Effector memory CD8-positive, alpha-beta T cell (primary cell): ENCODE measurements at places on chromosomes 16 and 17.

DNA sequence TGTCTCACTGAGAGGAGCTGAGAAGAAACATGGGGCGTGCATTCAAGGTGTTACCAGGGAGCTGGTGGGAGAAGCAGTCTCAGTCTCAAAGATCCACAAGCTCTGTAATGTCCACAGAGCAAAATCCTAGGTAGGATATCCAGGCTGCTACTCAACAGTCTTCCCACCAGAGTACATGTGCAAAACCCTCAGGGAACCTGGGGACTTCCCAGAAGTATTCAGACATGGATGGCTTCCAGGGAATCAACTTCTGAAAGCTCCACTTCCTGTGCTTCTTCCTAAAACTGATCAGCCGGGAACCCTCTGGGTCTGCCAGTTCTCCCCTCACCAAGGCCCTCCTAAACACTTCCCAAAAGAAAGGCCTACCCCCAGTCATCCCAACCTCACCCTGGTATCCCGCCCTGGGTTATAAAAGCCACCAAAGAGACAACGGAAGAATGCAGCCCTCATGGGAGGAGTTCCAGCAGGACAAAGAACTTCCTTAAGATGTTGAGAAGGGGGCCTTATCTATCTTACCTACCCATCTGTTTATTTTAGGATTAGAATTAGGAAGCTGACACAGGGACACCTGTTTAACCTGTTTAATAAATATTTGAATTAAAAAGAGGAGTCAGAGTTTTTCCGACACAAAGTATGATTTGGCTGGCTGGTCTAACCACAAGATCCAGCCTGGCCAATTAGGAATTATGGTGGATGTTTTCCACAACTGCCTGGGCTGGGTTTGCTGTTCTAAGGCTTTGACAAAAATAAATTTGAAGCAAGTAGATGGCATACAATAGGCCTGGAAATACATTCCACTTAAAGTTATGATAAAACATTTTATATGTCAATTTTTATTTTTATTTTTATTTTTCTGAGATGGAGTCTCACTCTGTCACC, 37.0 kb downstream of the CUEDC1 start:
- DNase-seq: no peak

GRCh38 chr16:631808-632358, 1.1 kb downstream of the WFIKKN1 start:
- DNase-seq: no peak

- DNase-seq: no peak
These were observed 378.1 kb downstream of the HAPSTR1 start for GRCh38 chr16:9469512-9469911.

DNA sequence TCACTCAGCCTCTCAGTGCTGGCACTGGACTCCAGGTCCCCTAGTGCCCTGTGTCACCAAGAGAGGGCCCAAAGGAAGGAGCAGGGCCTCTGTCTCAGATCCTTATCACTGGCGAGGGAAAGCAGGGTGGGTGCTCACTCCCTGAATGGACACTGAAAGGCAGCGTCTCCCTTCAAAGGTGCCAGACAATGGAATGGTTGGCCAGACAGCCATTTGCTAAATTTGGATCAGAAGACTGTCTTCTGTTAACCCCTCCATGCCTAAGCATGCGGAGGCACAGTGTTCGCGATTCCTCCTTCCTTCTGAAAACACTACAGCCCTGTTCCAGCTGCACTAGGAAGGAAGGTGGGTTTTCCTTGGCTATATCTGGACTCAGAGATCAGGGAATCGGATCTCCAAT, 48.4 kb downstream of the SRCIN1 start:
- no peak for DNase-seq

GRCh38 chr16:5477251-5477650, 379.7 kb upstream of the EEF2KMT start:
- no peak for DNase-seq

DNA sequence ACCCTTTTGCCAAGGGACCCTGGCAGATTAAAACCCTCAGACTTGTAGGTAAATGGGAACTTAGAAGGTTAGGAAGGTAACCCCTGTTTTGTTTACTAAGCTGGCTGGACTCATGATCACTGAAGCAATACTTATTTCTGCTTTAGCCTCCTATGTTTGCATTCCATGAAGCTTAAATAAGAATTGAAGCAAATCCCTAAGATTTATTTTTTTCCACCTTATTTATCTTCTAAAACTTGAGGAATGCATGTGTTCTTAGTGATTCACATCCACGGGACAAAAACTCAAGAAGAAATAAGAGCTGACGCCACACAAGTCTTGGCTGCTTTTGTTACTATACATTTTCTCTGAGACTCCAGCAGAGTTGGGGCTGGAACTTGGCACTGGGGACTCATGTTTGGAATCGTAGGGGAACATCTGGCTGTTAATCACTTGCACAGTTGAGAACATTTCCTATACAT, 35.5 kb downstream of the CLUAP1 start:
- DNase-seq: no peak

DNA sequence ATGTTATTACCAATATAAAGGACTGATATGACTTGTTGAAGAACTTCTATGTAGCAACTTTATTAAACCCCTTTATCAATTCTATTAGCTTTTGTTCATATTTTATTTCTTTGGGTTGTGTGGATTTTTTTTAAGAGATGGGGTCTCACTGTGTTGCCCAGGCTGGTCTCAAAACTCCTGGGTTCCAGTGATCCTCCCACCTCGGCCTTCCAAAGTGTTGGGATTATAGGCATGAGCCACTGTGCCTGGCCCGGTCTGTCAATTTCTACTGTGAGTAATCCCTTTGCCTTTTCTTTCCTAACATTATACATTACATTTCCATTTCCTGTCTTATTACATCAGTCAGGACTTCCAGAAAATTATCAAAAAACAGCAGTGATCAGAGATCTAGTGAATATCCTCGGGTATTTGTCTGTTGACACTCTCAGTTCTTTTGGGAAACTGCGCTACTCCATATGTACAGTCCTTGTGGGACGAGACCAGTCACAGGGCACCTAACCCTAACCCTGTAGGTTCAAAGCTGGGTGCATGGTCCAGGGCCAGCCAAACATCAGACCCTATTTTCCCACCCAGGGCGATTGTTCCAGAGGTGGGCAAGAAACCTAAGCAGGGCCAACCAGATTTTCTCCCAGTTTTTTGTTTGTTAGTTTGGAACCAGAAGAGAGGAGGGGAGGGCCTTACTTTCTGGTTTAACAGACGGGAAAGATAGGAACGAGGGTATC, 1.7 kb upstream of the SLC47A1 start:
- DNase-seq: no peak

- DNase-seq: no peak
These were observed 6.5 kb upstream of the RBFOX3 start for GRCh38 chr17:79617304-79617703.

GRCh38 chr16:79328402-79329165, 272.0 kb downstream of the MAF start:
- DNase-seq: no peak

GRCh38 chr16:1471569-1472194, 3.1 kb downstream of the CLCN7 start:
- no peak for DNase-seq

DNA sequence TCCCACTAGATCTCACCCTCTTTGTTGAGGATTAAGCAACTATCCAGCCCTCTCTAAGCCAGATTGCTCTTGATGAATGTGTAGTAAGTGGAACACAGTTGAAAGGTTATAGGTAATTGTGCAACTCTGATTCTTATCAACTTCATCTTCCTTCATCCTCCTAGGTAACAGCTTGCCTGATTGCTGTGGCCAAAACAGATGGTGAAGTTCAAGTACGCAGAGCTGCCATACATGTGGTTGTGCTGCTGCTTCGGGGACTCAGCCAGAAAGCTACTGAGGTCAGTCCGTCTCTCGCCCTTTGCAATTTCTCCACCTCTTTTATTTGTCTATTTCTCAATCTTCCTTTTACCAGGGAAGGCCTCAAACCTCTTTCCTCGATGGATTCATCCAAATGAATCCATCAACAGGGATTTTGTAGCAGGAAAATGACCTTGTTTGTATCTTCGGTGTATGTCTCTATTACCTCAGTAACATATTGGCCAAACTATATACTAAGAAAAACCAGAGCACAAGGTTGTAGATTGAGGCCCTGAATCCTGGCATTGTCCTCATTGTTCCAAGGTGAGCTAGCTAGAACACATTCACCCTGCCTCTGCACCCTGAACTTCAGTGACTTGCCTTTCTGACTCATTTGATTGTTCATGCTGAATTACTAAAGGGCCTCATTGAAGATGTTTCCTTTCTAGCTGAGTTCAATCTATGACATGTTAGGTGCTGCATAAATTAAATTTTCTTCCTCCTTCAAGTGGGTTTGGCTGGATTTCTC, 65.1 kb upstream of the HAS3 start:
- DNase-seq: no peak

DNA sequence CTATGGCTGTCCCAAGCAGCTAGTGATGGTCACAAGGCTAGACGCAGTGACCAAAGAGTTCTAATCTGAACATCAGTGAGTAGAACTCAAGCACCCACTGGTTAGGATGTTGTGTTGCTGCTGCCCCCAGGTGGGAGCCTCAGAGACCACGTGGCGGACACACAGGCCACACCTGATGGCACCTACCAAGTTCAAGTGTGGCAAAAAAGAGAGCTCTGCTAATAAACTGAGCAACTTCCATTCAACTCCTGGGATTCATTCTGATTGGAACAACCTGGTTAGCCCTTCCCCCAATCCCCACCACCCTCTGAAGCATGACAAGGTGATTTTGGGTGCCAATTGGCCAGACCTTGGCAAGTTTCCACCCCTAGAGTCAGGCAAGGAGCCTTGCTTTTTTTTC, 3.5 kb upstream of the LCMT1 start:
- DNase-seq: peak; percentile 23

- DNase-seq: no peak
These were observed 309.7 kb upstream of the DYNLRB2 start for GRCh38 chr16:80231121-80231520.

- DNase-seq: no peak
These were observed 76.0 kb downstream of the IRX3 start for GRCh38 chr16:54210452-54211125.

- DNase-seq: no peak
These were observed 57.4 kb downstream of the C16orf78 start for GRCh38 chr16:49431040-49431439.

DNA sequence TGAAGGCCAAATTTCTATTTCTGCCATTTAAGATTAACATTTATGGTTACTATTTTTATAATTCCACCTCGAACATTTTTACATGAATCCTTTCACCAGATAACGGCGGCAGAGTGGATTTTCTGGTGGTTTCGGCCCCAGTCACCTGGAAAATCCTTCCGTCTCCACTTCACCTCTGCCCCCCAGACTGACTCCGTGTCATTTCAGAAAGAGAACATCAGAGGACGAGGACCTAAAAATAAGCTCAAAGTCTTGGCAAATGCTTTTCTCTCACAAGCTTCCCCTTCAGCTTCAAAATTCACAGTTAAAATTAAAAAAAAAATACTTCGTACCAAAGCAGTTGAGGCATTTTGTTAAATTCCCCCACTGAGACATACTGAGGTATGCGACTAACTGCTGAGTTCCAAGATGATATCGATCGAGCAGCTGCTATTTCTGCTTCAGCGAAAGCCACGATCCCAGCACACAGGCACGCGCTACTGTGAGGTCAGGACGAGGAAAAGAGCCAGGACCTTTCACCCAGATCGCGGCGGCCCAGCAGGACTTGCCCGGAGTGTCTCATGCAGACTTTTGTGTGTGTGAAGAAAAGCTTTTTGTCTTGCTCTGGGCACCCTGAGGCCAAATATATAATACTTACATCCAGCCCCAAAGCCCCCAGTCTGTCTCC, 36.8 kb downstream of the ASPA start:
- no peak for DNase-seq

GRCh38 chr17:32007463-32008298, 498 bp downstream of the LRRC37B start:
- peak; percentile 27 for DNase-seq
